ENCODE measurements at places on chromosomes 1 and 21.

DNA sequence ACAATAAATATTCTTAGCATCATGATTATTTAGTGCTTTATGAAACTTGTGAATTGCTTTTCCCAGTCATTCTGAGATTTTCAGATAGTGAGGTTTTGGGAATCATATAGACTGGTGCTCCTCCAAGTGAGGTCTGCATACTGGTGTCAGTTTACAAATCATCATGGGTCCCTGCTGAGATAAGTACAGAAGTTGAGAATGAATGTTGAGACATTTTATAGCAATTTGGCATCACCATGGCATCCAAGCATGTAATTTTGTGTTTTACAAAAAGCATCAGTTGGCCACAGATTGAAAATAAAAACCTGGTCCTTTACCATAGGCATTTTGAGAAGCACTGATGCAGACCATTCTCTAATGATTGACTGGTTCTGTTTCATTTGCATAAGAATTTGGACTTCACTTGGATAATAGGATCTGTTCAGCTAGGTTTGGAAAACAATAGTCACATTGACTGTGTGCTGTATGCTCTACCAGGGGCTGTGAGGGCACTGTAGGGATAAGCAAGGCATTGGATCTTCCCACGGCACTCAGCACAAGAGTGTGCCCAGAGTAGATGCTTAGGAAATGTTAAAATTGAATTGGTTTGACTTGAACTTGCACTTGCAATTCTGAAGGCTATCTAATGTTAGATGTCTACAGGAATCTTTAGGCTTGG lies 79.0 kb upstream of the JUN start:
- peak; percentile 23 for DNase-seq

- no peak for DNase-seq
Observed at GRCh38 chr1:33170351-33171274, 11.2 kb downstream of the TRIM62 start.

- no peak for DNase-seq
Observed at GRCh38 chr1:175734642-175735041, 8.8 kb downstream of the TNR start.

DNA sequence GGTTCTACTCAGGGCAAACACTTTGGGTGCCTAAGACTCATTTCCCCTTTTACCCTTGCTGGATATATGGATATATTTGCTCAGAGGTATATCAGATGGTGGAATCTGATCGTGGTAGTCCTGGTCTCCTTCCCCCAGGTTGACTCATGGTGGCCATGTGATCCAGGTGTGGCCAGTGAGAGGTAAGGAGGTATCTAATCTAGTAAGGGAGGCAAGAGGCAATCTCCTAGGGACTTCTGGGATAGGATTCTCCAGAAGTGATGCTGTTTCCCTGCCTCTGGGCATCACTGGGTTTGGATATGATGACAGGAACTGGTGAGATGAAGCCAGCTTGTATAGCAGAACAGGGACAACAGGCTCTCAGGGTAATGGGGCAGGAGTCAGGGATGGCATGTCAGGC lies 8.5 kb upstream of the DENND2D start:
- no peak for DNase-seq

- DNase-seq: peak; percentile 98
Observed at GRCh38 chr1:145751491-145752037, 32.3 kb downstream of the CD160 start.

All from fibroblast of upper back skin (primary cell).